ENCODE measurements at places on chromosomes 3 and 15.
A peak's percentile ranks its signal among the peaks of the same experiment; 100 is the strongest.

GRCh38 chr3:182118066-182118465 is 406.3 kb downstream of the SOX2 start:
- no peak for DNase-seq

- no peak for DNase-seq
Observed at GRCh38 chr3:98360681-98361080, 7.0 kb downstream of the OR5K4 start.

DNA sequence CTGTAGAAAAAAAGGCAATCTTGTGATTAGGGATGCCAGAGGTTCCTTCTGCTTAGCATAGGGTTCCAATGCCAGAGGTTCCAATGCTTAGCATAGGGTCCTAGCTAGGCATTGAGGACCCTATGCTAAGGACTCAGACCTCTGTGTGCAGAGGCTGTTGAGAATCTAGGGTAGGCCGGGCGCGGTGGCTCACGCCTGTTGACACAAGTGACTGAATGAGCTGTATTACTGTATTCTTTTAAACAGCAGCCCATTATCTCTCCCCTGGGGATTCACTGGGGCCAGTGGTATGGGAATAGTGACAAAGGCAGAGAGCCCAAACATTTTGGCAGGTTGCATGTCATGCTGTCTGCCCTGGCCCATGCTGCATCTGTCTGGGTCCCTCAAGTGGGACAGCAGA is 16.2 kb downstream of the PAK6 start:
- no peak for DNase-seq

- DNase-seq: no peak
Observed at GRCh38 chr15:52003710-52004109, 15.3 kb upstream of the MAPK6 start.

- DNase-seq: no peak
Observed at GRCh38 chr3:45167011-45167911, 21.1 kb upstream of the CDCP1 start.

DNA sequence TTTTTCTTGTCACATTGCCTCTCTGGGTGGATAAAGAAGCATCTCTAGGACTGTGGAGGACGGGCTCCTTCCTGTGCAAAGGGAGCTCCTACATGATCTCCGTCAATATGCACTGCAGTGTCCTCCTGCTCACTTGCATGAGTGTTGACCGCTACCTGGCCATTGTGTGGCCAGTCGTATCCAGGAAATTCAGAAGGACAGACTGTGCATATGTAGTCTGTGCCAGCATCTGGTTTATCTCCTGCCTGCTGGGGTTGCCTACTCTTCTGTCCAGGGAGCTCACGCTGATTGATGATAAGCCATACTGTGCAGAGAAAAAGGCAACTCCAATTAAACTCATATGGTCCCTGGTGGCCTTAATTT is 478 bp downstream of the GPR15 start:
- DNase-seq: no peak

- no peak for DNase-seq
Observed at GRCh38 chr3:174614036-174614435, 245.1 kb upstream of the NAALADL2 start.

GRCh38 chr15:79168922-79169456 is 78.4 kb upstream of the RASGRF1 start:
- peak; percentile 24 for DNase-seq

GRCh38 chr3:31142139-31142538 is 247.7 kb upstream of the GADL1 start:
- no peak for DNase-seq

DNA sequence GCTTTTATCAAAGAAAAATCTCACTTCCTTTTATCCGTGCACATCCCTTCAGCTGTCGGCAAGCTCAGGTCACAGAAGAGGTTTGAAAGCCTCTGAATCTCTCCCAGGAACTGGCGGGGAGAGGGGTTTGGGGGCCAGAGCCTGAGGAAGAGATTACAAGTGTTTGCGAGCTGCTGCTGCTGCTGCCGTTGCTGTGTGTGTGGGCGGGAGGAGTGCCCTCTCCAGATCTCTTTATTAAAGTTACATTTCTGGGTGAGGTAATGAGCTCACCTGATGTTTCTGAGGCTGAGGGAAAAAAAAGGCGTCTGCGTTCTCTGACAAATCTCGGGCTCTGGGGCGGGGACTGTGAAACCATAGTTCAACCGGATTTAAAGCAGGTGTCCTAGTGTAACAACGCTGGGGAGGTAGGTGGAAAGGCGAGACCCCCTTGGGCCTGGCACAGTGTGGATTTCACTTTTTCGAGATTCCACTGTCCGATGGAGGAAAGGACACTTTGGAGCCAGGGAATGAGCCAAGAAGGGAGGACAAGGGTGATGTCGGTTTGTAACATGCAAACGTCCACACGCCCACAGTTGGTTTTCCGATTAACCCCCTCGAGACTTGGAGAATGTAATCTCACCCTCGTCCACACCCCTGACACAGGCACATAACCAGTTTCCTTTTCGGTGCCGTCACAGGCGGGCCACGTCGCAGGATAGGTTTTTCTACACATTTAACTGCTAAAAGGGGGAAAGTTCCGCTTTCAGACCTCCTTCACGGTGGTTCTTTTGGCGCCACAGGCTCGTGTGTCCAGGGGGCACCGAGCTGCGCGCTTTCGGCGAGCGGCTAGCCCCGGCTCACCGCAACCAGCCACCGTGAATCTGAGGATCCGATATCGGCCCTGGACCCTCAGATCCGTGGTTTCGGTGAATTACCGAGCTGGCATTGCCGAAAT is 2.1 kb downstream of the ALCAM start:
- peak; percentile 73 for DNase-seq

DNA sequence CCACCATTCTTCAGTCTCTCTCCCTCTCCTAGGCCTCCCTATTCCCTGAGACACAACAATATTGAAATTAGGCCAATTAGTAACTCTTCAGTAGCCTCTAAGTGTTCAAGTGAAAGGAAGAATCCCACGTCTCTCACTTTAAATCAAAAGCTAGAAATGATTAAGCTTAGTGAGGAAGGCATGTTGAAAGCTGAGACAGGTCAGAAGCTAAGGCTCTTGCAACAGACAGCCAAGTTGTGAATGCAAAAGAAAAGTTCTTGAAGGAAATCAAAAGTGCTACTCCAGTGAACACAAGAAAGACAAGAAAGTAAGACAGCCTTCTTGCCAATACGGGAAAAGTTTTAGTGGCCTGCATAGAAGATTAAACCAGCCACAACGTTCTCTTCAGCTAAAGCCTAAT is 41.3 kb downstream of the PPM1L start:
- no peak for DNase-seq

- no peak for DNase-seq
Observed at GRCh38 chr3:58596834-58597518, 19.8 kb upstream of the FAM107A start.

- DNase-seq: no peak
Observed at GRCh38 chr15:70618929-70619328, 144.4 kb downstream of the UACA start.

DNA sequence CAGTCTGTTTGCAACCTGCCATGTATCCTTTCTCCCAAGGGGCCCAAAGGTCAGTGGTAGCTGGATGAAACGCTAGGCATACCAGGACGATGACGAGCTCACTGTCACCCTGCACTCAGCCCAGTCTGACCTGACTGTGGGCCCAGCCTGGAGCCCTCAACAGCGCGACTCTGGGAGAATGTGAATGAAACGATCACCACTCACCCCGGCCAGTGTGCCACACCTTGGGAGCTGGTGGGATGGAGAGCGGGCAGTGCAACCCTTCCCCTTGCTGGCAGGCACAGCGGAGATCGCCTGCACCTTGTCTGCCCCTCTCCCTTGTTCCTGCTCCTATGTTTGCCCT is 27.2 kb downstream of the SRPRB start:
- no peak for DNase-seq

DNA sequence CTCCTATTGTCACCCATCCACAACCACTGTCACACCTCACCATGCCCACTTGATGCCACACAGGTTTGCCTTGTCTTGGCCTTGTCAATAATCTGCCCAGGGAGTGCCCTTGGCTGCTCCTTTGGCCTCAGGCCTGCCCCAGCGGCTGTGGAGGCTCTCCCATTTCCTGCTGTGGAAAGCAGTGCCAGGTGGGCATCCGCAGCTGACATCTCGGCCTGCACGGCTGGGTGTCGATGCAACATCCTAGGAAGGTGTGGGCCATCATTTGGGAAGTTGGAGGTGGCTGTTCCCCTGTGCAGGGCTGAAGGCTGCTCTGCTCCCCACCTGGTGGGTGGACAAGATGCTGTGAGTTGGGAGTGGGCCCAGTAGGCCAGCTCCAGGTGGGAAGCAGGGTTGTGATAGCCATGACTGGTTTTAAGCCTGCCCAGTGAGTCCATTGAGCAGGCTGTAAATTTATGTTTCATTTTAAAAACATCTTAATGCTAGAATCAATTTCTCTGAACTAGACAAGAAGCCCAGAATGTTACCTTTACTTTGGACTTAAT is 12.5 kb downstream of the DNAH1 start:
- DNase-seq: no peak

DNA sequence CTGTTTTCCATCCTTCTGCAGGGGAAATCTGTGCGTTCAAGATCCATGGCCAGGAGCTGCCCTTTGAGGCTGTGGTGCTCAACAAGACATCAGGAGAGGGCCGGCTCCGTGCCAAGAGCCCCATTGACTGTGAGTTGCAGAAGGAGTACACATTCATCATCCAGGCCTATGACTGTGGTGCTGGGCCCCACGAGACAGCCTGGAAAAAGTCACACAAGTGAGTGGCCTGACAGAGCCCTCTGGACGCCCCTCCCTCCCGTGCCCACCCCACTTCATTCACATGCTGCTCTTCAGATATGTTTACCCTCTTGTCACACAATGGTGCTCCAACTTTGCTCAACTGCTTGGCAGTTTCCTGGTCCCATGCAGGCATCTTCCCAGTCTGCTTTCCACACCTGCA is 274.3 kb upstream of the TRIM42 start:
- DNase-seq: peak; percentile 86

GRCh38 chr3:126348308-126348920 is 8.8 kb downstream of the KLF15 start:
- no peak for DNase-seq

GRCh38 chr15:76986743-76987142 is 8.2 kb upstream of the PSTPIP1 start:
- no peak for DNase-seq

GRCh38 chr3:175146258-175146657 is 287.1 kb downstream of the NAALADL2 start:
- no peak for DNase-seq

GRCh38 chr15:80155001-80155377 is 2.2 kb downstream of the FAH start:
- DNase-seq: no peak

DNA sequence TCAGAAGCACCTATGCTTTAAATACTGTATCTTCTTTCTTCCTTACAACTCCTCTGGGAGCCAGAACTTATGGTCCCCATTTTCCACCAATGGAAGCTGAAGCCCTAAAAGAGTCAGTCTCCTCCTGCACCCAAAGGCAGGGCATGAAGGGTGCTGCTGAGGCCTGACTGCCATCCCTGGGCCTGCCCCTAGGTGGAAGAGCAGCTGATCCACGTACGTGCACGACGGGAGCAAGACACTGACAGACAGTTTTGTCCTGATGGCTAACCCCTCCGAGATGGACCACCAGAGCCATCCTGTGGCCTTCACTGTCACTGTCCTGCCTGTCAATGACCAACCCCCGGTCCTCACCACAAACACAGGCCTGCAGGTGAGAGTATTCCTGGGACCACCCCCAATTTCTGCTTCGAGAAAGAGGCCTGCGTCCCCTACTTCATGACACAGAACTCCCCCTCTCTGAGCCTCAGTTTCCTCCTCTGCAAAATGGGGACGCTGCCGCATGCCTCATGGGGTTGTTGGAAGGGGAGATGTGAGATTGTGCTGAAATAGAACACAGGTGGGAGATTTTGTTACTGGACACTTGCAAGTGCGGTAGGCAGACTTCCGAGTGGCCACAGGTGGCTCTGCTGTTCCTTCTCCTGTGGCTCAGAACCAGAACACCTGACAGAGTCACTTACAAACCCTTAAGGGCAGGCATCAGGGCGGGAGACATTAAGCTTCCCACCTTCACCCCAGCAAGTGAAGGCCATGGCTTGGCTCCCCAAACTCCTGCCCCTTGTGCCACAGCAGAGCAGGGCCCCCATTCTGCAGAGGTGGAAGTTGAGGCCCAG is 175.4 kb downstream of the TBC1D2B start:
- DNase-seq: no peak

DNA sequence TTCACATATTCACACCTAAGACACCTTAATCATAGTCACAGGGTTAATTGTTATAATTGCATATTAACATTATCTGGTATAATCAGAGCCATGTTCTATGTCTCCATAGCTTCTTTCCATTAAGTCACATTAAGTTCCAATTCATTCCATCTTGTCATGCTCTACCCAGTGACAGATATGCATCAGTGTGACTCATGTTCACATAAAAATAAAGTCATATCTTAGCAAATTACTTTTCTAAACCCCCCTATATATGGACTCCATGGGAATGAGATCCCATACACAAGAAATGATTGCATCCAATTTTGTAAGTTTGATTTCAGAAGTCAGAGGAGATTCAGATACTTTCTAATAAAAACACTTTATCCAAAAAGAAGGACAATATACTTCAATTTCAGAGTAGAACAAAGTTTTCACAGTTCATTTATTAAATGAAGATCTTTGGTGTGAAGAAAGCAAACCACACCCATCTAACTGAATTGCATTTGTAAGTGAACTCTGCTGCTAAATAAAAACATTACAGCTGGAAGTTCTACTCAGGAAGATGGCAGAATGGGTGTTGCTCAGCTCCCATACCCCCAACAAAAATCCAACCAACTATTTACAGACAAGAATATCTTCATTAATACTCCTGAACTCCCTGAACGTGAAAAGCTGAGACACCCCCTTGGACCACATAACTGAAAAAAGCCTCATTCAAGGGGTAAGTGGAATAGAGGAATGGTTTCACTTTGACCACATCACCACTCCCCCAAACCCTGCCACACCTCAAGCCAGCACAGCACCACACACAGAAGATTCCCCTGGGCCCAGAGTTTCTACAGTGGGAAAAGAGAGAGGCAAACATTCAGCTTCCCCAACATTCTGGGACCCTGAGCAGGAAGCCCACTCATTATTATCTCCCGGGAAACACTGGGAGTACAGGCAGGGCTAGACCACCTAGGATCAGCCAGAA is 27.6 kb downstream of the THBS1 start:
- no peak for DNase-seq

DNA sequence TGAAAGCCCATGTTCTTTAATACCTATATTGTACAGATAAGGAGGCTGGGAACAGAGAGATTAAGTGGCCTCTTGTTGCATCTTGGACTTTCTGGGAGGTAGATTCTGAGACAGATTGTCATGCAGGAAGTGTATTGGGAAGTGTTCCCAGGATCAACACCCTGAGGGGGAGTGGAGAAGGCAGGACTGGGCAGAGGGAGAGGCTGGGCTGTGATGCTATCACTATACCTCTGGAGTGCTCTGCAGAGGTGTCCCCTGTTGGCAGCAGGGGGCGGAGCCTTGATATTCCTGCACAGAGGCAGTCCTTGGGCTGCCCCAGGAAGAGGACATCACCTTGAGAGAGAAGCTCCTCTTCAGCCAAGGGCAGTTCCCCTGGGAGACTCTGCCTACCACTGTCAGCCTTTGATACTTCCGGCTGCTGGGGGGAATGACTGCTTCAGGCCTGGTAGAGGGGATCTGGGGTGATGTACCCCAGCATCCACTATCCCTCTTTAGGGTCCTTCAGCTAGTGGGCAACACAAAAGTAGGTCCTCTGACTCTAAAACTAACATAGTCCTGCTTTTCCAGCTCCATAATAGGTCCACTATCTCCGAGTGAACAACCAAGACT is 97.4 kb upstream of the RNU6-1 start:
- no peak for DNase-seq
